ENCODE measurements at places on chromosomes 4 and X. TPM values are rescaled to one million over a fixed set of nuclear protein-coding genes. Genes with fewer than 3 reads are reported as not detected.

GRCh38 chrX:24405959-24406358, 45.5 kb downstream of the SUPT20HL1 start:
- no peaks in the 10 kb centered on the region for H3K4me1 ChIP-seq
- H3K36me3 ChIP-seq: no peaks in the 10 kb centered on the region
- H3K27ac ChIP-seq: no peak overlapping the region
- no peak for DNase-seq
- H3K4me3 ChIP-seq: no peak overlapping the region

ATP2B3 gene
- not detected for total RNA-seq

- no peak overlapping the region for H3K27ac ChIP-seq
- no peaks in the 10 kb centered on the region for H3K27me3 ChIP-seq
- no peak for DNase-seq
- H3K36me3 ChIP-seq: no peaks in the 10 kb centered on the region
These were observed 50.9 kb upstream of the RAP1GDS1 start for GRCh38 chr4:98210281-98210680.

- no peak overlapping the region for H3K4me3 ChIP-seq
- no peaks in the 10 kb centered on the region for H3K36me3 ChIP-seq
- no peak overlapping the region for H3K27ac ChIP-seq
- no peak for DNase-seq
- H3K4me1 ChIP-seq: no peaks in the 10 kb centered on the region
- no peaks in the 10 kb centered on the region for H3K27me3 ChIP-seq
These were observed 50.4 kb upstream of the ANKRD50 start for GRCh38 chr4:124762956-124763355.

DNA sequence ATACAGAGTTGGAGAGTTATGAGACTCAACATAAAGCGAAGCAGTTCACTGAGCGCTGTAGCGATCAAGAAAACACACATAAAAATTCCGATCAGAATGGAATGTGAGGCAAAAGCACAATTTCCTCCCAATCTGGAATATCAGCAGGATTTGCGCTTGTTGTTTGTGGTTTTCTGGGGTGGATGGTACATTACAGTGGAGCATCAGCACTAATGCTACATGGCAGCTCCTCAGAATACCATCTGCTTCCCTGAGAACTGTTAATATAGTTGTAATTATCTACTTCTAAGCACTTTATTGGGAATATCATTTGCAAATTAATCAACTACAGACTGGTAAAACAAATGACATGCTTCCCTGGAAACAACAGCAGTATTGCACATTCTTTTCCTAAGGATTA, 324.1 kb upstream of the PPARGC1A start:
- no peak overlapping the region for H3K27ac ChIP-seq
- no peaks in the 10 kb centered on the region for H3K36me3 ChIP-seq
- H3K4me3 ChIP-seq: no peak overlapping the region
- H3K27me3 ChIP-seq: no peaks in the 10 kb centered on the region

Measured in breast epithelium (tissue), 4 donors.